Esophagus muscularis mucosa (tissue), 4 donors: ENCODE measurements at places on chromosomes 12 and 14. TPM values are rescaled to one million over a fixed set of nuclear protein-coding genes. Genes with fewer than 3 reads are reported as not detected.

DNA sequence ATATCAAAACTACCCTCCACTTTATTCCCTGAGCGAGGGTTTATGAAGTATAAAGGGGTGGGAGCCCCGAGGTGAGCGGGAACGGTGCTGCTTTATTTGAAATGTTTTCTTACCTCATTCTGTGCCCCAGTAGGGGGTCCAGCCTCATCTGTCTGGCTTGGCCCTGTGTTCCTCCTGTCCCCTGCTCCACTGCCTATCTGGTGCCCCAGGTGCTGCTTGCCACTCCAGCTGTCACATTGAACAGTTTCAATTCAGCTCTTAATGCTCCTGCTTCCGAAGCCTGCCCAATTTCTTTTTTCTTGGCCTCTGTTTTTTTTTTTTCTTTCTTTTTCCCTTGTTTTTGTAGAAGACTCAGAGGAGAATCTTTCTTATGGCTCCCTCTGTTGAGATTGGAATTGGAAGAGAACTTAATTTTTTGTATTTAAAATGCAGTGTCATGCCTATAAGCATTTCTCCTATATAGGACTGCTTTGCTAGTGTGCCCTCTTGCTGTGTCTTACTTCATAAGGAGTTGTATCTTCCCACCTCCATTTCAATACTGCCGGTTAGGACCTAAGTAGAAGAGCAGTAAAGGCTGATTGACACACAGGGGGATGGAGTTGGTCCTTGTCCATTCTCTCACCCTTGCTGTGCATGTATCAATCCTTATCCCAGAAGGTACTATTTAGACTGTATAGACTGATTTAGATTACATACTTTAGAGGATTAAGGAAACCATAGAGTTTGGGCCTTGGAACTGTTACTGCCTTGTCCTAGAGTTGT lies 2.3 kb downstream of the ATXN7L3B start:
- no peak for DNase-seq

The KLHL33 gene
- 0.83 TPM for total RNA-seq

DNA sequence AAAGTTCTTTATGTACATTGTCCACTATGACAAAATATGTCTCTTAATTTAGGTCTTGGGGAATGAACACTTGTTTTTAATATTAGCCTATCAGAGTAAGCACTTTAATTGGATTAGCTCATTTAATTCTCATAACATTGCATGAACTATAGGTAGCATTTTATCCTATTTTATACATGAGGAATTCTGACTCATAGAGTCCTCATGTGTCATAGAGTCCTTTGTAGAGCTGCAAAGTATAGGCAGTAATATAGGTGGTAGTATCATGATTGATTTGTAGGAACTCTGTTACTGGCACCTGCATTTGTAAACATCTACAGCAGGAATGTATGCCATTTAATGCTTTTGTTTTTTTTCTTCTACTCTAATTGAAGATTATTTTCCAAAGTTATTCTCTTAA lies 96.0 kb downstream of the GPHN start:
- no peak for DNase-seq

The PRIMA1 gene
- total RNA-seq = 23.7 TPM

DNA sequence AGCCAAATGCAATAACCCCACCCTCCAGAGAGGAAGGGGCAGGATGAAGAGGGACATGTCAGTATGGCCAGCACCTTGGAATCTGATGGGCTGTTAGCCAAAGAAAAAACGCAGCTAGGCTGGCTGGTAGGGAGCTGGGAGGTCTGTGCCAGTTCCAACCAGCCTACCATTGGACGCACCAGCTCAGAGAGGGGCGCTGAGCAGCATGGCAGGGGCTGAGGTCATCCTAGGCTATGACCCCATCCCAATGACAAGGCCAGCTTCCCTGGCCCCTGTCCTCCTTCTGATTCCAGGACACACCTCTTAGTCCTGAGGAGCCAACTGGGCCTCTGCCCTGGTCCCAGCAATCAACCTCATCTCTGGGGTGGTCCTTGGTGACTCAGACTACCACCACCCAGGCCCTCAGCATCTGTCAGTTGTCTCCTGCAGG lies 12.2 kb downstream of the ACTN1 start:
- DNase-seq = no peak
